ENCODE measurements at places on chromosomes 12 and 14.

DNA sequence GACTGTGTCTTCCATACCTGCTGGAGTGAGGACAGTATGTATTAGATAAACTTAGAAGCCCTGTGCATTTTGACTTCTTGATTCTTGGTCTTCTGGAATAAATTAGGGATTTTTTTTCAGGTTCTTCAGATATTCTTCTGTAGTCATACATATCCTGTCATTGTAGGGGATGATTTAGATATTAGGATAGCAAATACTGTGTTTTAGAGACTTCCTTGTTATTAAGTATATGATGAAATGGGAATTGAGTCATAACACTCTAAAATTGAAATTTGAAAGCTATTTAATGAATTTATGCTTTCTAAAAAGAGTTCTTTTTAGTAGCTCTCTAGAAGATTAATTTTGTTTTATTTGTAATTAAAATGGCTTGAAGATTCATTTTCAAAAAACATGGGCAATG lies 371.5 kb upstream of the RGS6 start:
- no peak for DNase-seq

- DNase-seq: no peak
Measured at GRCh38 chr14:70398706-70399431, 18.0 kb downstream of the SYNJ2BP start.

GRCh38 chr12:1503281-1503711 lies 91.1 kb downstream of the FBXL14 start:
- no peak for DNase-seq

DNA sequence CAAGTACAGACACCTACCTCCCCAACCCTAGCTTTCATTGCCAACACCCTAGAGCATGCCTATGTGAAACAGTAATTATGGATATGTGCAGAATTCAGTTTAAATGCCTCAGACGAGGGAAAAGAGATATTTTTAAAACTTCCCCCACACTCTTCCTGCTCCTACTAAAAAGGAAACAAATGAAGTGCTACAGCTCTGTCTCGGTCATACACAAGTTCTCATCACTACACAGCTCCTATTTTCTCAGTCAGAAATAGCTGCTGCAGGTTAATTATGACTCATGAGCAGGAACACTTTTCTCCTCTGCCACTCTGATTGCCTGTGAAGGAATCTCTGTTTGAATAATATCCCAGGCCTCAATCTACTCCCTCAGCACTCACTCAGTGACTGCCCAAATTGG lies 703.6 kb upstream of the FLRT2 start:
- DNase-seq: no peak

DNA sequence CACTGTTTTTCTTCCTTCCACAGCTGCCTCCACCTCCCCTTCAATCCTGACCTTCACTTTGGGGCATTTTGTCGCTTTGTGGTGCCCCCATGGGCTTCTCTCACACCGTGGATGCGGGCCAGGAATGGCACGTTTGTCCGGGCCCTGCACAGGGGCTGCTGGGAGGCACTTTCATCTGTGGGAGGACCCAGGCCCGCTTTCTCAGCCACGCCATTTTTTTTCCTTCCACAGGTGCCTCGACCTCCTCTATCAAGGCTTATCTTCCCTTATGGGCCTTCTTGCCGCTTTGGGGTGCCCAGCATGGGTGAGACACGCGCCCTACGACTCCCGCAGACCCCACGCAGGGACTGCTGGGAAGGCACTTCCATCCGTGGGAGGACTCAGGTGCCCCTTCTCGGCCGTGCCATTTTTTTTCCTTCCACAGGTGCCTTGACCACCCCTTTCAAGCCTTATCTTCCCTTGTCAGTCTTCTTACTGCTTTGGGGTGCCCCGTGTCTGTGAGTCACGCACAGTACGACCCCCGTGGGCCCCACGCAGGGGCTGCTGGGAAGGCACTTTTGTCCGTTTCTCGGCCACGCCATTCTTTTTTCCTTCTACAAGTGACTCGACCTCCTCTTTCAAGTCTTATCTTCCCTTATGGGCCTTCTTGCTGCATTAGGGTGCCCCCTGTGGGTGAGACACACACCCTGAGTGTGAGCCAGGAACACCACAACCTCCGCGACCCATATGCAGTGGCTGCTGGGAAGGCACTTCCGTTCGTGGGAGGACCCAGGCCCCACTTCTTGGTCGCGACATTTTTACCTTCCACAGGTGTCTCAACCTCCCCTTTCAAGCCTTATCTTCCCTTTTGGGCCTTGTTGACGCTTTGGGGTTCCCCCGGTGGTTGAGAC lies 270.7 kb downstream of the ALG10 start:
- DNase-seq: no peak

GRCh38 chr12:56081393-56082347 lies 1.7 kb downstream of the ERBB3 start:
- no peak for DNase-seq

DNA sequence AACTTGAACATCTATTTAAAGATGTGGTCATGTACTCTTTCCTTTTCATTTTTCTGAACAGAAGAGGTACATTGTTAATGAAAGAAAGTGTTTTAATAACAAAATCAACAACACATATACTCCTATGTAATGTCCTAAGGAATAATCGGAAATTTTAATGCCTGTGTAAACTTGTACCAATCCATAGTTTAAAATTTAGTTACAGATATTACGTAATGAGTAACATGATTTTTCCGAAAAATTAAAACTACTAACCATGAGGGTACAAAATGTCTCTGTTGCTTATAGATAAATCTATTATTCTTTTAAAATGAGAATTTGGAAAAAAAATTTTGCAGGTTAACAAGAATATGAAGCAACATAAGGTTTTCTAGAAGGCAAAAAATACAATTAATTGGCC lies 220.1 kb downstream of the BCAT1 start:
- DNase-seq: no peak

GRCh38 chr14:104370256-104370870 lies 209.2 kb upstream of the C14orf180 start:
- no peak for DNase-seq

- no peak for DNase-seq
Measured at GRCh38 chr14:71742485-71742884, 189.7 kb upstream of the RGS6 start.

DNA sequence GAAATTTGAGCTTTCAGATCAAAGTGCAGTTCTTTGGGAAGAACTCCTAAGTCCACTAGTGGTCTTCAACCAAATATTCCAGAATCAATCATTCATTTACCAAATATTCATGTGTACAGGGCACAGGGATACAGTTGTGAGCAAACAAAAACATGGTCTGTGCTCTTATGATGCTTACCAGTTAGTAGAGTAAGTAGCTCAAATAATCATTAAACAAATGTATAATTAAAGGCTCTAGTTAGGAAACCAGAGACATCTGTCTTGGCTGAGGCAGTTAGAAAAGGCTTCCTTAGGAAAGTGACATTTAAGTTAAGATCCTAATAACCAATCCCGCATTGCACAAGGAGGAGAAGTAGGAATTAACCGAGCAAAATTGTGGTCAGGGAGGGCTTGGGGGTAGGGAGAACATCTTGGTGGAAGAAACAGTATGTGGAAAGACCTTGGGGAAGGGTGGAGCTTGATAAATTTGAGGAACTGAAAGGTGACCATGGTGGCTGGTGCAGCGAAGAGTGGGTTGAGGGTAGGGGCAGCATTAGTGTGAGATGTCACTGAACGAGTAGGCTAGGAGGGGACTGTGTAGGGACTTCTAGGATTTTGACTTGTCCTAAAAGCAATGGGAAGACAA lies 40.0 kb downstream of the PEBP1 start:
- DNase-seq: no peak

- no peak for DNase-seq
Measured at GRCh38 chr12:34186492-34186891, 164.2 kb downstream of the ALG10 start.

- no peak for DNase-seq
Measured at GRCh38 chr12:7114851-7115250, 5.8 kb upstream of the C1RL start.

- no peak for DNase-seq
Measured at GRCh38 chr14:52553002-52553670, 500 bp downstream of the GPR137C start.

DNA sequence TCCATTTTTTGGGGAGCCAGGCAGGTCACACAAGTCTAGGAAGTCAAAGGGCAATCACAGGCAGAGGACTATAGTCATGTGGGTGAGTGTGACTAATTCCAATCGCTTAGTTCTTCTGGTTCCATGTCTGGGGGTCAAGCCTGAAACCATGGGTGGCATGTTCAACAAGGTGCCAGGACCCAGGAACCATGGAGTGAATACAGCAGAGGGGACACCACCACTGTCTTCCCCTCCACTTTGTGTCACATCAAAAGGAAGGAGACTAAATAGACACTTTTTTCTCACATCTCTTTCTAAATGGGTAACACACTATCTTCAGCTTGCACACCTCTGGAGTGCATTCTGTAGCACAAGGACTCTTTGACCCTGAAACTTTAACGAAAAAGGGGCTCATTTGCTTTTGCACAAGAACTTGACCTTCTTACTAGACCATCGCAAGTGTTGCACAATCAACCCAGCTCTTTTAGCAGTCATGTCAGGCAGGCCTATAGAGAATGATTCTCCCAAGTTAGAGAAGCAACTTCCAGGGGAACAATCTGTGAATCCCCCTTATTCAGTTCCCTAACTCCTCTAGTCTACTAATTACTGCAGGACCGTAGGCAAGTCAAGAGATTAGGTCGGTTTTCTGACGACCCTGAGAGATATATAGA lies 398.7 kb downstream of the NELL2 start:
- no peak for DNase-seq

GRCh38 chr12:53179687-53180219 lies 769 bp upstream of the ZNF740 start:
- DNase-seq: no peak

DNA sequence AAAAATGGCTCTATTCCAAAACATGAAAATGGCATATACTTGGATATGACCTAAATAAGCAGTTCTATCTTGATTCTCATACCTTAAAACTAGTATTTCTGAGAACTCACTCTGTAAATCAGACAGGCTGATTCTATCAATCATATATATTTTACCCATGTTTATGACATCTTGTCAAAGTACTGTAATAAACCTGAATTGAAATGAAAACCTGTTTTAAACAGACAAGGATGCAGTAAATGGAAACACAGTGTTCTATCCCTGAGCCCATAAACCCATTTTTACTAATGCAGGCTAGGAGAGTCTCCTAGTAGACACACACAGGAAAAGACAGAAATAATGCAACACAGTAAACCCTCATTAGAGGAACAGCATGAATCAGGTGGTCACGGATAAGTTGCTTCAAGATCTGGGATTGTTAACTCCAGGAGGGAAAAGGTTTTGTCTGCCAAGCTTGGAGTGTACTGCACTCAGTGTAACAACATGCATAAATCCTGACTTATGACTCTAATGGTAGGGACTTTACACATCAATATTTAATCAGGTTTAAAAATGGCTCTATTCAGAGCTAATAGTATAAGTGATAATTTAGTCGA lies 93.6 kb upstream of the CPNE8 start:
- no peak for DNase-seq

- DNase-seq: no peak
Measured at GRCh38 chr12:51901881-51902280, 5.4 kb upstream of the ACVRL1 start.

GRCh38 chr12:89067421-89068187 lies 284.7 kb downstream of the DUSP6 start:
- DNase-seq: no peak

- no peak for DNase-seq
Measured at GRCh38 chr12:46983959-46984841, 95.2 kb upstream of the PCED1B start.

- no peak for DNase-seq
Measured at GRCh38 chr14:95504135-95505029, 12.1 kb downstream of the SYNE3 start.

GRCh38 chr14:52112336-52113018 lies 43.6 kb upstream of the NID2 start:
- DNase-seq: no peak

DNA sequence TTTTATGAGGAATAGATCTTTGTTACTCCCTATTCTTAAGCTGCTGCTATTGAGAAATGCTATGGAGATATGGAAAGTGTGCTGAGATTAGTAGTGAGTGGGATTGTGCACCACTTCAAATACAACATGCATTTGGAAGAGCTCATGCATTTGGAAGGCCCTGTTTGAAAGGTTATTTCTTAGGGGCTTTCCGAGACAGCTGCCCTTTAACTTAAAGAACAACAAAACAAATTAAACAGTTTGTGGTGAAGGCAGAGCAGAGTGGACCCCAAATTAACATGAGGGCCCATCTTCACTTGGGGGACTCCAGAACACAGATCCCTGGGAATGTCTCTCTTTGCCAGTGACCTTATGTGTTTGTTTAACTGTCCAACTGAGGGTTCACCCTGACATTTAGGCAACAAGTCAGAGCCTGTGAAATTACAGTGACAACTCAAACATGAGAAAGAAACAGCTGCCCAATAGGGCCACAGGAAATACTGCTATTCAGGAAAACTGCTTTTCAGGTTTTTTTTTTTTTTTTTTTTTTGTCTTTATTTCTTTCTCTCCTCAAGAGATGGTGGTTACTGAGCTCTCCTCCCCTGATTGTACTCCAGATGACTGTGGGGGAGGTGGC lies 41.4 kb upstream of the IGF1 start:
- DNase-seq: no peak
